ENCODE measurements at places on chromosomes 3 and 15.

DNA sequence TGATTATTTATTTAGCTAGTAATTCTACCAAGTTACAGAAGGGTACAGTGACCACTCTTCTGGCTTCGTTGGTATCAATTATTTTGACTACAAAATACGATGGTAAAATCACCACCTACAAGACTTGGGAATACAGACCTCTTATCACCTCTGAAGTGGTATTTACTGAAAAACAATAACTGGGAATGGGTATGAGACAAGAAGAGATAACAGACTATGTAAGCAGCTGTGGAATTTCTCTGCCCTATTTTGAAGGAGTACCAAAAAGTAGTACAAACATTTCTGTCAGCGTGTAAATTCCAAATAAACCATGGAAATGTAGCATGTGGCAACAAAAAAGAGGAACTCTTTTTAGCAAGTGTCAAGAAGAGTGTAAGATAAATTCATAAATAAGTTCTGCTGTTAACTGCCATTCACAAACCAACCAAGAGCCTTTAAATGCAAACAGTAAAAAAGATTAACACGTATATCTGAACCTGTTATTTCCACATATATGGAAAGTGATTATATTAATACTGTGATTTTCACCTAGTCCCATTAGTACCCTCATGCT, 77.0 kb upstream of the SLC12A8 start:
- DNase-seq, result no peak

DNA sequence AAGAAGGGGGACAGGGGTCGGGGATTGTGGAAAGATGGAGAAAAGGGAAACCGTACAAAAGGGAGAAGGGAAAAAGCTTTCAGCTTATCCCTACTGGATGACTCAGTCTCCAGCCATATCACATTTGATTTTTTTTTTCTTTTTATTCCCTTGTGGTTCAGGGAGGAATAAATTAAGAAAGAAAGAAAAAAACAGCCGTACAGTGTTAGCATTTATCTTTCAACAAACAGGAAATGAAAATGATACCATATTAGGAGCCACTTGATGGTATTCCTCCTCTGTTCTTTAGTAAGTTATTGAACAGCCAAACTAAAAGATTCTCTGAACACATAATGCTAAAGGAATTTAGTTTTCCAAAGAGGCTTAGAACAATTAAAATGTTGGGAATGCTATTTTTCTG, 594.4 kb downstream of the FOXP1 start:
- no peak for DNase-seq

DNA sequence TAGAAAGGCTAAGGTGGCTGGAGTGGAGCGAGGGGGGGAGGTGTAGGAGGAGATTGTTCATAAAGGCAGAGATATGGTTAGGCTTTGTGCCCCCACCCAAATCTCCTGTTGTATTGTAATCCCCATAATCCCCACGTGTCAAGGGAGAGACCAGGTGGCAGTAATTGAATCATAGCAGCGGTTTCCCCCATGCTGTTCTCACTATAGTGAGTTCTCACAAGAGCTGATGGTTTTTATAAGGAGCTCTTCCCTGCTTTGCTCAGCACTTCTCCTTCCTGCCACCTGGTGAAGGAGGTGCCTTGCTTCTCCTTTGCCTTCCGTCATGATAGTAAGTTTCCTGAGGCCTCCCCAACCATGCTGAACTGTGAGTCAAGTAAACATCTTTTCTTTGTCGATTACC, 64.7 kb upstream of the CFAP161 start:
- no peak for DNase-seq

DNA sequence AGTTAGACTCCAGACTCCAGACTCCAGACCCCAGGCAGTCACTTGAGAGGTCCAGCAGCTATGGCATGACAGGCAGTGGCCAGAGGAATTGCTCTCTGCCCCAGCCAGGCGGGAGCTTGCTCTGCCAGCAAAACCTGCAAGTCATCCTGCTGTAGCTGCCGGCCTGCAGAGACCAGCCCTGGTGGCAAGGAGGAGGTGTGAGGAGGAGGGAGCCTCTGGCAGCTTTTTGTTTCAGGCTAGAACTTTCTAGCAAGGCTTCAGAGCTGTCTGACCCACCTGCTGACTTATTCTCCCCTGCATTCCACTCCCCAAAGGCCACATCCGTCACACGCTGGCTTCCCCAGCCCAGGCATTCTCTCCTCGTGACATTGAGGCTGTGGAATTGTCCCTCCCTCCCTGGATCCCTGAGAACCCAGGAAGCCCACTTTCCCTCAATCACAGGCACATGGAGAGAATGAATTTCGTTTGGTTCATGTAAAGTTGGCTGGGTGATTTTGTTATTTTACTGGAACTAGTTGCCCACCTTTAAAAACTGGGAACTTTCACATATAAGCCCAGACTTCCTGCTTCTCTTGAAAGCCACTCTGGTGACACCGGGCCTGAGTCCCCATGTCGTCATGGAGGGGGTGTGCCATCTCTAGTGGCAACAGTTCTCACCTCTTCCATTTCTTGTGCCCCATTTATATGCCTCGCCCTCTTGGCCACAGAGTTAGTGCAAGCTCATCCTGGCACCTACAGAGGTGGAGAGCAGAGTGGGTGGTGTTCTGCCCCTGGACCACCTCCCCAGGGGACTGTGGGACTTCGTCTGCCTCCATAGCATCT, 82.7 kb downstream of the ABHD5 start:
- DNase-seq, result no peak

GRCh38 chr3:18752273-18752934, 327.3 kb upstream of the SATB1 start:
- no peak for DNase-seq

DNA sequence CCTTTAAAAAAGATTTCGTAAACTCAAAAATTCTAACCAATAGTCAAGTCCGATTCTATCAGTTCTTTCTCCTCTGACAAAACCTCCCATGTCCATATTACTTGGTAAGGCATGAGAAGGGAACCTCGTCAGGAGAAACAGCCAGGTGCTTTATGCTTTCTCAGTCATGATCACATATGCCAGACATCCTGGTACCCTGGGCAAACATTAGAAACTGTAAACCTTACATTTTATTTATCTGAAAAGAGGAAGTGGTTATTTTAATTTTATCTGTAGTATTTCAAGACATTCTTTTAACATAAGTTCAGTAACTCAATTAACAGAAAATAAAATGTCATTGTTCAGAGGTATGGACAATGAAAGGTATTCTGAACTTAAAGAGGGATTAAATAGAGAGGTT, 474.8 kb upstream of the GBE1 start:
- no peak for DNase-seq

GRCh38 chr3:95442766-95443165, 1371.6 kb upstream of the EPHA6 start:
- no peak for DNase-seq

- DNase-seq, result no peak
These were observed 56.1 kb downstream of the CRTC3 start for GRCh38 chr15:90585863-90586262.

GRCh38 chr3:10495614-10496013, 9.8 kb downstream of the ATP2B2 start:
- no peak for DNase-seq

- DNase-seq, result no peak
These were observed 2.7 kb upstream of the C2CD4A start for GRCh38 chr15:62063825-62064635.

DNA sequence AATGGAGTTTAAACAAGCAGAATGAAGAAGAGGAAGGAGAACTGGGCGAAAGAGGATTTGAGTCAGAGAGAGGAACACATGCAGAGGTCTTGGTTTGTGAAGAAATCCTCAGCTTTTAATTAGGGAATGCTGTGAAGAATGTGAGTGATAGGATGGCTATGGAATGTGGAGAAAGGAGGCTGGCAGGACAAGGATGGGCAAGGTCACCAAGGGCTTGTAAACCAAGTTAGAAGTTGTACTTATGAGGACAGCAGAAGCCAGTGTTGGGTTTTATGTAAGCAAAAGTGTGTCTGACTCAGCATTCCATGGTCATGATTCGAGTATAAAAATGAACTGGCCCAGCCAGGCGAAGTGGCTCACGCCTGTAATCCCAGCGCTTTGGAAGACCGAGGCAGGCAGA, 60.0 kb upstream of the IL12A start:
- DNase-seq, result no peak

GRCh38 chr3:124530916-124531315, 199.3 kb upstream of the UMPS start:
- DNase-seq, result no peak

DNA sequence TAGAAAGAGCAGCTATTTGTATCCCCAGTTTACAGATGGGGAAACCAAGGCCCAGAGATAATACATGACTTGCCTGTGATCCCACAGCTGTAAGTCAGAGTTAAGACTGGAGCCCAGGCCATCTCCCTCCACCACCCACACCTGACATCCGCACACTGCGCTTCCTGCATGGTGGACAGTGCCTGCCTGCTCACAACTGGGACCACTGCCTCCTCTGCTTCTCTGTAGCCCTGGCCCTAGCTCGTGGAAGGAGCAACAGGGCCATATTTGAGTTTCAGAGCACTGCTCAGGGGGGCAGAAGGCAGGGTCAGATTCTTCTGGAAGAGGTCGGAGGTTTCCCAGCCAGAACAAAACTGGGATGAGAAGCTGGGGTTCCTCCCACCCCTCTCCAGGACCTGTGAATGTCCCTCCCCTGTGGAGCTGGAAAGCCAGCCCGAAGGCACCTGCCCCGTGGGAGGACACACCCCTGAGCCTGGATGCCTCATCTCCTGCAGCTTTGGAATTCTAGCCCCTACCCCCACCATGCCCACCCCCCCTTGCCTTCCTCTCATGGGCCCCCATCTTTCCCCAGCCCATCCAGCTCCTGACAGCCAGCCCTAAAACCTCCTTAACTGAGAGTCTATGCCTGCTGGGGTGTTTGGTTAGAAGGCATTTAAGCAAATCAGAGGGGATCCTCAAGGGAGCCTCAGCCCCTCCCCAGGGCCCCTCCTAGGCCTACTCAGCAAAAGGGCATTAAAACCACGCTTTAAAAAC, 100.1 kb downstream of the TPRA1 start:
- DNase-seq, result no peak

DNA sequence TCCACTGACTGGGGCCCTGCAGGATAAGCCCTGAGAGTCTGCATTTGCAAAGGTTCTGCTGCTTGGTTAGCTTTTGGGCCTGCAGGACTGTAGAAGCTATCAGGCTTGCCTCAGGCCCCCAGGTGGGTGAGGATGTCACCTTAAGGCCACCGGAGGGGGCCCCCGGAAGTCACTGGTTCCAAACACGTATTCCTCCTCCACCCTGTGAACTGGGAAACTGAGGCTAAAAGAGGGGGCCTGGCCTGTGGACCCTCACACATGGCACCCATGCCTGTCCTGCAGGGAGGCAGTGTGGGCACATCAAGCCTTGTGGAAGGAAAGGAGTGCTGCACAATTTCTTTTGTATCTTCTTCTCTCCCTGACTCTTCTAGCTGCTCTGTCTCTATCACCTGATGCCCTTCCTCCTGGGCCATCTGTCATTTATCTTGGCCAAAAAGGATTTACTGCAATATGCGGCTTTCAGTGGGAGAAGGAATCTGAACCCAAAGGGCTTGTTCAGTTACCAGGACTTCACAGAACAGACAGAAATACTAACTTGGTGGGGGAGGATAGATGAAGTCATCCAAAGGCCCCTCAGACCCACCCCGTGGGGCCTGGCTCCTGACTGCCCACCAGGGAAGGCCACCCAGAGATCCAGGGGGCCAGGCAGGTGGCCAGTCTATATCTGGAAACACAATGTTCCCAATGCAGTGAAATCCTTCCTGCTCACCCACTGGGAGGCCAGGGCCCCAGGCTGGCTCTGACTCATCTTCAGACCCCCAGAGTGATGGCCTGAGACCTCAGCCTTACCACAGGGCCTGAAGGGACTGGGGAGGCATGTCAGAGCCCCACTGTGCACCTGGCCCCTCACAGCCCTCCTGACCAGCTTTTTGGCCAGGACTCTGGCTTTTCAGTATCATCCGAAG, 18.3 kb downstream of the UBAP1L start:
- DNase-seq, result no peak

- no peak for DNase-seq
These were observed 207.9 kb upstream of the GAP43 start for GRCh38 chr3:115415246-115415996.

DNA sequence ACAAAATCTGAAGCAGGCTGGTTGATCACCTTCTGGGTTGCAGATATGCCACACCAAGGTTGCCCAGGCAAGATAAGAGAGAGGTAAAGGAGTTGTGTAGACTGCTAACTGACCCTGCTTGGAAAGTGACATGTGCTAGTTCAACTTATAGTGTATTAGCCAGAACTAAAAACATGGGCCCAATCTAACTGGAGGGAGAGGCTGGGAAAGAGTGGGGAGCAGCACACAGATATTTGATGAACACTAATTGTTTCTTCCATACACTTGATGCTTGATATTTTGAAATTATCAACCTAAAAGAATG, 55.1 kb upstream of the ADGRG7 start:
- DNase-seq, result no peak

GRCh38 chr15:40618023-40618422, 24.0 kb downstream of the KNL1 start:
- no peak for DNase-seq

- DNase-seq, result no peak
These were observed 492.6 kb downstream of the TUSC7 start for GRCh38 chr3:117201901-117202774.

Data from SIG-M5 (cell line).